ENCODE measurements at places on chromosomes 16 and 17.
A peak's percentile ranks its signal among the peaks of the same experiment; 100 is the strongest.

DNA sequence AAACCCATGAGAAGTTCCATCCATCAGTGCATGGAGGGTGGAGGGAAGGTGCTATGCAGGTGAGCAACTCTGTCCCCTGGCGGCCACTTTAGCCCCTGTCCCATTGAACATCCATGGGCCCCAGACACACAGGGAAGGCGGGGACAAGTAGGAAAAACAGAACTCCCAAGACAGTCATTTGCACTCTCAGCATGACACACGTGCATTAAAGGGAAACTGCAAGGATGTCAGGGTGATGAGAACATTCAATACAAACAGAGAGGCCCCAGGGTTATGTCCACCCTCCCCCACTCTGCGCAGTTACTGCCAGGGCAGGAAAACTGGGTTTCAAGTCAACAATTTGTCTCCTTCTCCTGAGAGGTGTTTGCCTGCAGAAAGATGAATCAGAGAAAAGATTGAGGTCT, 44.0 kb upstream of the AKTIP start:
- no peak for DNase-seq

GRCh38 chr17:82545071-82545462, 25.5 kb downstream of the FOXK2 start:
- no peak for DNase-seq

DNA sequence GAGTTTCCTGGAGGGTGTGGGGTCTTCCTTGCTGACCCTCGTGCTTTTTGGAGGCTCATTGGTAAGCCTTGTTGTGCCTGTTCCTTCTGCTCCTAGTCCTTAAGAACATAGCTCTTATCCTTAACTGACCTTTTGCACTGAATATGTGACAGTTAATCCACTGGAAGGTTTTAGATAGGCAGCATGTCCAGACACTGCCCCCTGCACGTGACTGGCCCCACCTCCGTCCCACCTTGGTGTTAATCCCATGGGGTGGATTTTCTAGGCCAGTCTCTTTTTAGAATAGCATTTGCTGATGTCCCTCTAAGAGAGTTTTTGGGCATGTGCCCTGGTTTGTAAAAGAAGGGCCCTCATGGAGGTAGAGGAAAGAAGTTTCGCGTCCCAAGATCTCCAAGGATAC, 58.3 kb downstream of the RBFOX1 start:
- DNase-seq = no peak

DNA sequence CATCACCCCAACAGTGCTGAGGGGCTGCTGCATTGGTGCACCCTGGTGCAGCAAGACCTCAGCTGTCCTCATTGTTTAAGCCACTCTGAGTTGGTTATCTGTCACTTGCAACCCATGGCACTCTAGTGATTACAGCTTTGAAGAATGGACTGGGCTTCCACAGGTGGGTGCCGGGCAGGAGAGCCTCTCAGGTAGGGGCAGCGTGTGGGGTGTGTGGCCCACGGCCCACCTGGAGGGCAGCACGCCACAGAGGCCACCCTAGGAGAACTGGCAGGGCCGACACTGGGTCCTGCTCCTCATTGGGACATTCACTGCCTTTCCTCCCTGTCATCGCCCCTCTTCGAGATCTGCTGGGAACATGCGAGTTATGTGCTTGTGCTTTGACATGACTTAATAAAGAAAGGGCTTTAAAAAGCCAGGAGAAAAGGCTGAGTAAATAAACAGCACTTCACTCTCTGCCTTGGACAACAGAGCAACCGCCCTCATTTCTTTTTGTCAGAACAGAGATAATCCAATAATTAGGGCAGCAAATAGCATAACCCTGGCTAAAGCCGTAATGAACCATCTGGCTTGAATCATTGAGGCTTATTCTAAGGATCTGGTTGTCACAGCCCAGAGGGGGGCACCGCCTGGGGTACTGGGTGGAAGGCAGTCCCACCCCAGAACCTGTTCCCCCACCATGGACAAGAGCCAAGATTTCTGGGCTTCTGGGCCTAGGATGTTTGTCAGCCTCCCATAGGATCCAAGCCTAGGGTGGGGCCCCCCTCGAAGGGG, 3.0 kb downstream of the DOC2B start:
- DNase-seq = no peak

DNA sequence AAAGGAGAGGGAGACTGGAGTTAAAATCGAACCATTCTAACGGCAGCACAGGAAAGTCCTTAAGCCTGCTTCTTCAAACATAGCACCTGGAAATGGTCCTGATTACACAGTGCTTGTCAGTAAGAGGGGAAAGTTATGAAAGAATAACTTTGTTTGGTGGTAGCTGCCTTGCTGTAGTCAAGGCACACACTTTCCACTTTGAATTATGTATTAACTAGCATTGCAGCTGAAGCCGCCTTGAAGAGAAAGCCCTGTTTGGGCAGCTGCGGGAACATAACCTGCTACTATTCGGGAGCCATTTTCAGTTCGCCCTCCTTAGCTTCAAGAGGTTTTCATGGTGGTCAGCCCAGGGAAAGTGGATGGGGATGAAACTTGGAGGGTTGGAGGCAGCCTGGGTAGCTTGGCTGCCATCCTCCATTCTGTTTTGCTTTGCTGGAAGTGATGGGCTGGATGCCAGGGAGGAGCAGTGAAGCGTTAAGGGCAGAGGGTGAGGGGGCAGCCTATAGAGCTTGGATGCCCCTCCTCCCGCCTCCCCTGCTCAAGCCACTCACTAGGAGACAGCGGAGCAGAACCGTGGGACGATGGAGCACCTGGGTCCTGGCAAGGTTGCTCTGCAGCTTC, 5.3 kb upstream of the HAS3 start:
- no peak for DNase-seq

DNA sequence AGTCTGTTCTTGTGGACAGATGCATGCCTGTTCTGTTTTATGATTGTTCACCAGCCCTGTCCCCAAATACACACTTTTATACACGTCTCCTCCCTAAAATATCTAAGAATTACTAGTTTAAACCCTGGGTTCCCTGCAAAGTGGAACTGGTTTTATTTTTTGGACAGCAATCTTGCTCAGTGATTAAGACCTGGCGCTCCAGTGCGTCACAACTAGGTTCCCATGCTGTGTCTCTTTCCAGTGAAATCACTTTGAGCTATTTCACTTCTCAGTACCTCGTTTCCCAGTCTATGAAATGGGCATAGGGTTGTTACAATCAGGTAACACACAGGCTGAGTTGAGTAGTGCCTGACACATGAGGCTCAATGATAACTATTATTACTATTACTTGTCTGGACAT, 1.1 kb downstream of the CEP20 start:
- no peak for DNase-seq

- no peak for DNase-seq
These were observed 394.3 kb downstream of the CDH13 start for GRCh38 chr16:83021045-83021444.

- DNase-seq = peak; percentile 95
These were observed at the start of gene LLGL1 for GRCh38 chr17:18225121-18225641. LLGL1 (plus strand) TSS chr17:18225635; CDS start chr17:18225683, 48 bp downstream.

- no peak for DNase-seq
These were observed 54.4 kb downstream of the MPRIP start for GRCh38 chr17:17096438-17097178.

DNA sequence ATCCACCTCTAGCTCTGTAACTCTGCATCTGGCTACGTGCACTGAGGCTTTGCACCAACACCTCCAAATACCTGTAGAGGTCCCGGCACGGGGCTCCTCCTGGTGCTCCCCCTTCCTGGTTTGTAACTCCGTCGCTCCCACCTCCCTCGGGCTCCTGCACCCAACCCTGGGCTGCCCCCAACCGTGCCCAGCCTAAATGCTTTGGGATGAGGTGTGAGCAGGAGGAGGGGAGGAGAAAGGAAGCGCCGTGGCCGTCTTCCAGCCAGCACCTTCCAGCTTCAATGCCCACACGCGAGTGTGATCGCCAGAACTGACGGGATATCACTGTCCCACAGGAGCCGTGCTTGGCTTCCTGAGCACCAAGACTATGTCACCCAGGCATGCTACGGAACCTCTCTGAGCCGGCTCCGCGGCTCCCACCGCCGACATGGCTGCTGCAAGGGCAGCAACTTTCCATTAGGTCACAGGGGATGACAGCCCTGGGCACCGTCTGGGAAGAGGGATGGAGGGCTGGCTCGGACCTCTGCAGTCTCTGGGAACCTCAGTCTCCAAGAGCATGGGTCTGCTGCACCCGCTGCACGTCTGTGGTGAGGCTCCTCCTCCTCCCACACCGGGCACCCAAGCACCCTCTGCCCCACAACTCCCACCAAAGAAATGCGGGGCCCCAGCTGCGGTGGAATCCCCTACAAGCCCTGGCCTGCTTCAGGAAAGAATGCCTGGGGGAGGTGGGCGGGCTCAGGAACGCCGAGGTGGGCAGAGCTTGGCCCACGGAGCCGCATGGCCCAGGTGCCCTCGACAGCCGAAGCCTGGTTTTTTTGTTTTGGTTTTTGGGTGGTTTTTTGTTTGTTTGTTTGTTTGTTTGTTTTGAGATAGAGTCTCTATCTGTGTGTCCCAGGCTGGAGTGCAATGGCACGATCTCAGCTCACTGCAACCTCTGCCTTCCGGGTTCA, 6.4 kb upstream of the SLC38A10 start:
- no peak for DNase-seq

DNA sequence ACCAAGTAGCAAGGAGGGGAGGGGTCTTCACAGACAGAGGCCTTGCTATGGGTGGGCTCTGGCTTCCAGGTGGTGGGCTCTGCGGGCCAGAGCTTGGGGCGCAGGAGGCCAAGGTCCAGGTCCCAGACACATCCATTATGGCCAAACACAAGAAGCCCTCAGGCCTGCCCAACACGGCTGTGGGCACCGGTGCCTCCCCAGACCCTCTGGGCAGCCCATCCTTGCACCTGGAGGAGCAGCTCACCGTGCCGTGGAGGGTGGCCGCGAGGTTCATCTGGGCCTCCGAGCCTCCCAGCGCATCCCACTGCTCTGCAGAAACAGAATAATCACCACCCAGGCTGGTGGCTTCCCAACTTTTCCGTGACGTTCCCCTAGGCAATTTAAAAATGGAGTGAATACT, 55.9 kb downstream of the TBC1D16 start:
- DNase-seq = no peak

- no peak for DNase-seq
These were observed 7.0 kb upstream of the HID1 start for GRCh38 chr17:74979408-74980146.

- no peak for DNase-seq
These were observed 4.7 kb downstream of the ITGAE start for GRCh38 chr17:3796110-3796821.

- no peak for DNase-seq
These were observed 311.5 kb upstream of the KCNJ16 start for GRCh38 chr17:69763503-69763902.

- no peak for DNase-seq
These were observed 15.1 kb downstream of the SLC5A10 start for GRCh38 chr17:18966831-18967624.

DNA sequence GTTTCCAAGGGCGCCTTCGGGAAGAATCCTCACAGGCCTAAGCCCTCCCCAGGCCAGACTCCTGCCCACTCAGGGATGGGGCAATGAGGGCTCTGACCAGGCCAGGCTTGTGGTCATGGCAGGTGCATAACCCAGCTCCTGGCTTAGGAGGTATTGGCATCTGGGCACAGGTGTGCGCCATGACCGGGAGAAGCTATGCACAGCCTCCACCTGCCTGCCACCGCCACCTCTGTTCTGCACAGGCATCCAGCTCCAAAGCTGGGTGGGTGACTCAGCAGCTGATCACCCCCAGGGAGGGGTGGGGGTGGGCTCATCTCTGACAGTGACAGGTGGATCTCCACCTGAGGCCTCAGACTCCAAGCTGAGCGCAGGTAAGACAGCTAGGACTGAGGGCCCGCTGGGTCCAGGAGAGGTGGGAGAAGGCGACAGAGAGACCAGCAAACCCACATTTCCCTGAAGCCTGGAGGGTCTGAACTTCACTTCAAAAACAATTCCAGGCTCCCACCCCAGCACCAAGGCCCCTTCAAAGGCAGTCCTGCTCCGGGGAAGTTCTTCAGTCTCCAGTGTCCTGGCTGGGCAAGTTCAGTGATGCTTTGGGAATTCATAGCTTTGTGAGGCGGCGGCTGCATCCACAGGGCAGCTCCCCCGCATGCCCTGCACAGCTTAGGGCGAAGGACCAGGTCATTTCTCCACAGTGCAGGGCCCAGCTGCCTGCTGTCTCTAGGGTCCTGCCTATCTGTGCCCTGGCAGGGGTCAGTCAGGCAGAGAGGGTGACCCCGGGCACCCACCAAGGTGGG, 121.6 kb upstream of the SMURF2 start:
- DNase-seq = no peak

GRCh38 chr17:73690676-73691075, 46.4 kb upstream of the SDK2 start:
- no peak for DNase-seq

DNA sequence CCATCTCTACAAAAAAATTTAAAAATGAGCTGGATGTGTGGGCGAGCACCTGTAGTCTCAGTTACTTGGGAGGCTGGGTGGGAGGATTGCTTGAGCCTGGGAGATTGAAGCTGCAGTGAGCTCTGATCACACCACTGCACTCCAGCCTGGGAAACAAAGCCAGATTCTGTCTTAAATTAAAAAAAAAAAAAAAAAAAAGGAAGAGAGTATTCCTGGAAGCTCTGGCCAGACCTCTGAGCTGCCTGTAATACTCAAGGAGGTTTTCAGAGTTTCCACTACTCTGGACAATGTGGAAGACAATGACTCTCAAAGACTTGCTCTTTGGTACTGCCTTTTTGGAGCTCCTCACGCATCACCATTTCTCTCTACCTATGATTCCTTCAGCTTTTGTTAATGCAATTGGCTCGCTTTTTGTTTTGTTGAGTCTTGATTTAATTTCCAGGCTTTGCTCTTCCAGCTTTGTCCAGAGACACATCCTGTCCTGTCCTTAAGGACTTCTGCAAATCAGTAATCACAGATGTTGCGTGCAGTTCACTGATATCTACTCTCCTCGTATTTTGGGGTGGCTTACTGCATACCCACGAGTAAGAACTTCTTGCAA, 10.8 kb downstream of the CHD9 start:
- DNase-seq = no peak

- no peak for DNase-seq
These were observed 310.7 kb upstream of the ASIC2 start for GRCh38 chr17:33603789-33604188.

GRCh38 chr17:39933912-39934311, 6.4 kb downstream of the LRRC3C start:
- DNase-seq = no peak

DNA sequence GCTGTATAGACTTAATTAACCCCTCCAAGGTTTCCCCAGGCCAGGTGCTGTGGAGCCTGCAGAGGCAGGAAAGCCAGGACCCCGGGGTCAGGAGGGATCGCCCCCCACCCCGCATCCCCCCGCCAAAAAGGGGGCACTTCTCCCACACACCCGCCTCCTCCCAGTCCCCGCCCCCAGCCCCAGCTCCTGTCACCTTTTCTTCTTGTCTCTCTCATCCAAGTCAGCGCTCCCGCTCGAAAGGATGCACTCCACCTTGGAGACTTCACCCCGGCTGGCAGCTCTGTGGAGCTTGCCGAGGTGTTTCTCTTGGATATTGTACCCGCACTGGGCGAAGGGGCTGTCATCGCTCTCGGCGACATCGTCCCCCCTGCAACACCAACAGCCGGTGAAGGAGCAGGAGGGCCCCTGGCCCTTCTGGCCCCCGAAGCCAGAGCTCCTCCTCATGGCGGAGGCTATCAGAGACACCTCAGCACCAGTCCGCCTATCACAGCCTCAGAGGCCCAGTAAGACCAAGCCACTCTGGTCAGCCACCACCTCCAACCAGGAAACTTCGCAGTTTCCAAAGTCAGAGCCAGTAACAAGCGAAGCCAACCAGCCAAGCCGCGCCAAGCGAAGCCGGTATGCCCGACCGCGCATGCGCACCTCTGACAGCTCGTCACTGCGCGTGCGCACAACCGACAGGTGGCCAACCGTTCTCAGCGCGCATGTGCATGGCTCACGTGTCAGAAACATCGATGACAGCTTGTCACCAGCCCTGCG, 52.5 kb downstream of the SHCBP1 start:
- DNase-seq = no peak
